ENCODE measurements at places on chromosomes 1 and 21. TPM values are rescaled to one million over a fixed set of nuclear protein-coding genes. Genes with fewer than 3 reads are reported as not detected.

GRCh38 chr1:206770531-206771337 lies at the start of gene IL19:
Gene IL19, plus strand, starts transcription at chr1:206770773. Its CDS starts 65,890 bp downstream, at chr1:206836663.
- no peak for DNase-seq

GRCh38 chr21:21003701-21004100 lies 5.5 kb downstream of the NCAM2 start:
- DNase-seq: no peak

DNA sequence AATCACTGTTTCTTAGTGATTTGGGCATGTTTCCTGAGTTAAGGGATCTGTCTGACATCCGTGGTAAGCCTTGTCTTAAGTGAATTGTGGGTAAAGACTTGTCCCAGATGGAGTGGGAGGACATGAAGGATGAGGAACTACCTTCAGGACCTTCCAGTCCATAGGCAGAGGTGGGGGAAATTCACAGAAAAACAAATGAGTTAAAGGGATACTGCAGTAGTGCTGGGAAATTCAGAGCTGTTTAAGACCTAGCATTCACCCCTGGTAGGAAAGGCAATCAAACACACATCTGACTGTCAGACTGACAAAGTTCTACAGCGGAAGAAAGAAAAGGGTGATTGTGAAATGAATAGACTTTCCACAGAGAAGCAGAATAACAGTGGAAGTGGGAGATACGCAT lies 3.0 kb downstream of the GNAT2 start:
- no peak for DNase-seq

DNA sequence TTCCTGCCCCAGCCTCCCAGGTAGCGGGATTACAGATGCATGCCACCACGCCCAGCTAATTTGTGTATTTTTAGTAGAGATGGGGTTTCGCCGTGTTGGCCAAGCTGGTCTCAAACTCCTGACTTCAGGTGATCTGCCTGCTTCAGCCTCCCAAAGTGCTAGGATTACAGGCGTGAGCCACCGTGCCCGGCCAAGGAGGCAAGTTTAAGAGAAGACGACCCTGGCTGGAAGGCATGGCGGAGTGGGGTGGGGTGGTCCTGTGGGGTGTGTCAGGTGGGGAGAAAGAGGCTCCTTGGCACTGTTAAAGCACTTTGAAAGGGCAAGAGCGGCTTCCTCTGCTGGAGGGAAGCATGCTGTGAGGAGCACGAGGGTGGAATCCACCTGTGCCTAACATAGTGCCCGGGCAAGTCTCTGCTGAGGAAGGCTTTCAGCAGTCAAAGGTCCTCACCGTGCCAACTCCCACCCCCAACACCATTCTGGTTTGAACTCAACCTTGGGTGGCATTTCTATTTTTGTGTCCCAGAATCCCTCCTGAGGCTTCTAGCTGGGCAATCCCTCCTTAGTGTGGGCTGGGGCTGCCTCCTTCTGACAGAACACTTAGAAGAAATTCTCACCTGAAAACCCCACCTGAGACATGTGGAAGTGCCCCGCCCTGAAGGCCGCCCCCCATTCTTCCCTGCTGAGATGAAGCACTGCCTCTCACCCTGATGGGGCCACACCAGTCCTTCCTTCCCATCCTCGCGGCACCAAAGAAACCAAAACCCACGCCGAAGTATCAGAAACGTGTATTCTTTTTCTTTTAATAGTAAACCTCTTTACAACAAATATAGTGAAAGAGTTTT lies 37.4 kb downstream of the MEF2D start:
- DNase-seq: no peak

ALPL gene
- total RNA-seq: 14.7 TPM

TMEM200B gene
- total RNA-seq: not detected

DNA sequence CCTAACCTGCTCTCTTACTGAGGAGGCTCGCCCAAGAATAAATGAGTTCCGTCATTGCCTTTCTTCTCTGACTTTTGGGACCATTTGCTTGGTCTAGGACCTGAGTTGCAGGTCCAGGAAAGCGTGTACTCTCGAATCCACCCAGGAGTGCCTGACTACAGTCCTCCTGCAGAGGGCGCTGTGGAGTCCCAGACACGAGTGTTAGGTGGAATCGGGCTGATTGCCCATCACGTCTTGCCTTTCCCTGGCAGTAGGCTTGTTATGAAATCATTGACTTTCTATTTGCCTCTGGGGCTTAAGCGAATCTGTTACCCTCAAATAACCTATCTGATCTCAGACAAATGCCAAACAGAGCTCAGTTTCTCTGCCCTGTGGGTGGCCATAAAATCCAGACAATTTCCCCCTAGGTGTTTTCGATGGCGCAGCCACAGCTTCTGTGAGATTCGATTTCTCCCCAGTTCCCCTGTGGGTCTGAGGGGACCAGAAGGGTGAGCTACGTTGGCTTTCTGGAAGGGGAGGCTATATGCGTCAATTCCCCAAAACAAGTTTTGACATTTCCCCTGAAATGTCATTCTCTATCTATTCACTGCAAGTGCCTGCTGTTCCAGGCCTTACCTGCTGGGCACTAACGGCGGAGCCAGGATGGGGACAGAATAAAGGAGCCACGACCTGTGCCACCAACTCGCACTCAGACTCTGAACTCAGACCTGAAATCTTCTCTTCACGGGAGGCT lies at the start of gene IL20:
TSS of gene IL20 (plus strand) at position 685 of the 733 bp plus-strand sequence. CDS start 230 bp downstream, outside the sequence.
- DNase-seq: peak; percentile 72

GRCh38 chr1:109929170-109929569 lies 18.5 kb downstream of the CSF1 start:
- no peak for DNase-seq

IBA57 gene
- 10.8 TPM for total RNA-seq

GRCh38 chr1:43414634-43415223 lies 25.0 kb downstream of the SZT2 start:
- peak; percentile 31 for DNase-seq

TOMM20 gene
- 80.6 TPM for total RNA-seq

DNA sequence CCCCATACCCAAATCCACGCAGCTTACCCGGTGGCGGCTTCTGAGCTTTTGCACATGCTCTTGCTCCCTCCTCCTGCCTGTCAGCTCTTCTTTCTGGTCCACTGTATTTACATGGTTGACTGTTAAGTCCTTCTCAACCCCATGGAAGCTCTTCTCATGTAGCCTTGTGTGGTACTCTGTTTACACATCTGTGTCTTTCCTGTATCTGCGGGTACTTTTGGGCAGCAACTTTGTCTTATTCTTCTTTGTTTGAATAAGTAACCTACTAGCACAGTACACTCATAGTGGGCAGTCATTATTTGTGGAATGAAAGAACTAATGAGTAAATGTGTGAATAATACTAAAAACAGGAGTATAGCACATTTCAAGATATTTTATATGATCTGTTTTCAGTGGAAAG lies 88.5 kb upstream of the GPR88 start:
- DNase-seq: no peak

DNA sequence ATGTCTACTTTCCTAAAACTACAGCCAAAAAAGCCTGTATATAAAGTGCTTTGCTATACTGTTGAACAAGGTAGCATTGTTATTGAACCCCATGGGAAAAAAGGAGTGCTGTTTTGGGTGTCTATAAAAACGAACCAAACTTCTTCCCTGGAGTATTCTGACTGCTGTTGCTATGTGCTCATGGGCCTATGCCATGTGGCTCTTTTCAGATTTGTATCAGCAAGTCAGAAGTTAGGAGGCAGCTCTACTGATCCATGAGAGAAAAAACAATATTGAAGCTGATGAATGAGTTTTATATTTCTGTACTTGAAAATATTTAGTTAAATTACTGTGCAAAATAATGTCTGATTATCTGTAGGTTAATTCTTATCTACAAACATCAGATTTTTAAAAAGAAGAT lies 66.5 kb downstream of the ADGRL2 start:
- no peak for DNase-seq

- DNase-seq: no peak
Measured at GRCh38 chr1:13828454-13829151, 128.6 kb downstream of the PRDM2 start.

SYT6 gene
- total RNA-seq: not detected

CELA3B gene
- not detected for total RNA-seq

- no peak for DNase-seq
Measured at GRCh38 chr1:246355411-246356230, 151.5 kb downstream of the SMYD3 start.

GRCh38 chr1:175221557-175222175 lies 29.1 kb upstream of the KIAA0040 start:
- DNase-seq: no peak

- DNase-seq: no peak
Measured at GRCh38 chr1:183778045-183778444, 26.9 kb upstream of the RGL1 start.

- no peak for DNase-seq
Measured at GRCh38 chr1:240414237-240414636, 197.7 kb downstream of the GREM2 start.

- no peak for DNase-seq
Measured at GRCh38 chr1:165179306-165179705, 177.2 kb downstream of the LMX1A start.

DNA sequence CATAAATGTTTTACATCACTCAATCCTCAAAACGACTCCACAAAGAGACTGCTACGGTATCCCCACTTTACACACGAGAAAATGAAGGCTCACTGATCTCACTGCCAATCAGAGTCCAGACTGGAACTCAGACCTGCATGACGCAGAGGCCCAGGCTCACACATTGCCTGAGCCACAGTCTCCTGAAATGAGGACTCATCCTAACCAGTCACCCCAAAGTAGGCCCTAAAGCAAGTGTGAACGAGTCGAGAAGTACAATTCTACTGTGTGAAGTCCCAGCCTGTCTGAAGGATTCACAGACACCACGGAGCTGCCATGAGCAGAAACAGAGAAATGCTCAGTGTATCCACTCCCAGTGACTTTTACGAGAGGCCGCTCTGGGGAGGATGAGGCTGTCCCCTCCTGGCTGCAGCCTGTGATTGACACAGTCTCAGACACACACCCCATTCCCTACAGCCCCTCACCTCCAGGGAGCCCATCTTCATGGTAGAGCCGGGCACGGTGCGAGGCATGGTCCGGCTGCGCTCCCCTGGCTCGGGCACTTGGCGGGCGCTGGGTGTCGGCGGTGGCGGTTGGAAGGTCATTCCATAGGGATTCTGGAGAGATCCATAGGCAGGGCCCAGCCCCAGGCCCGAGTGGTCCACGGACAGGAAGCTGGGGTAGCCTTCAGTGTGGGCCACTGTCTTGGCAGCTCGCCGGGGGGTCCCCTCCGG lies 26.7 kb upstream of the COL16A1 start:
- DNase-seq: no peak

GRCh38 chr1:173469656-173470055 lies 7.5 kb upstream of the PRDX6 start:
- DNase-seq: no peak

GRCh38 chr1:157195521-157196244 lies 57.5 kb upstream of the ETV3 start:
- no peak for DNase-seq

DNA sequence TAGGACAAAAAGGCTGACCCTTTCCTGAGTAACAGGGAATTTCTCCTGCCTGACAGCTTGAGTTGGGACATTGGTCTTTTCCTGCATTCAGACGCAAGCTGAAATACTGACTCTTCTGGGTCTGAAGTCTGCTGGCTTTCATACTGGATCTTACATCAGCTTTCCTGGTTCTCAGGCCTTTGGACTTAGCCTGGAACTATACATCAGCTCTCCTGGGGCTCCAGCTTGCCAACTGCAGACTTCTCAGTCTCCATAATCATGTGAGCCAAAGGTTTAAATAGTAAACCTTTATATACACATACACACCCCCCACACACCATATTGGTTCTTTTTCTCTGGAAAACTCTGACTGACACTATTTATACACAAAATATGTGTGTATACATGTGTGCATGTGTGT lies 59.0 kb upstream of the KCND3 start:
- DNase-seq: no peak

DNA sequence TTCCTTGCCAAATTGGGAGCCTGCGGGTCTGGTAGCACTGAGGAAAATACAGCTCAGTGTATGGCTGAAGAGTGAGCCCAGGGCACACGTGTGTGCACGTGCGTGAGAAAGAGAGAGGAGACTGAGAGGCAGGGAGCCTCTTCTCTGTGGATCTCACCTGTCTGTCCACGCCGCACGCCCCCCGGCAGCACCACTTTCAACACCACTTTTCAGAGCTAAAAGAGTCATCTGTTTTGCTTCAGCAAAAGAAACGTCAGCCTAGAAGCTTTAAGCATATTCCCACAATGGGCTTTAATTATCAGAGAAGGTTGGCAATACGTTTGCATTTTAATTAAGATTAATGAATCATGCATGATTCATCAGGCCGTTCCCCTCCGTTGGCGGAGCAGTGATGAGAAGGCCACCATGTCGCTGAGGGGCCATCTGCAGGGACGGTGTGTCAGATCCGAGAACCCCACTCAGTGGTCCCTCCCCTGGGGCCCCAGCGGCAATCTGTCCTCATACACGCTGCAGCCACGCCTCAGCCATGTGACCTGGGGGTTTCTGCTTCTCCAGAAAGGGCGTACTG lies 56.8 kb downstream of the SIK1 start:
- DNase-seq: no peak

DNA sequence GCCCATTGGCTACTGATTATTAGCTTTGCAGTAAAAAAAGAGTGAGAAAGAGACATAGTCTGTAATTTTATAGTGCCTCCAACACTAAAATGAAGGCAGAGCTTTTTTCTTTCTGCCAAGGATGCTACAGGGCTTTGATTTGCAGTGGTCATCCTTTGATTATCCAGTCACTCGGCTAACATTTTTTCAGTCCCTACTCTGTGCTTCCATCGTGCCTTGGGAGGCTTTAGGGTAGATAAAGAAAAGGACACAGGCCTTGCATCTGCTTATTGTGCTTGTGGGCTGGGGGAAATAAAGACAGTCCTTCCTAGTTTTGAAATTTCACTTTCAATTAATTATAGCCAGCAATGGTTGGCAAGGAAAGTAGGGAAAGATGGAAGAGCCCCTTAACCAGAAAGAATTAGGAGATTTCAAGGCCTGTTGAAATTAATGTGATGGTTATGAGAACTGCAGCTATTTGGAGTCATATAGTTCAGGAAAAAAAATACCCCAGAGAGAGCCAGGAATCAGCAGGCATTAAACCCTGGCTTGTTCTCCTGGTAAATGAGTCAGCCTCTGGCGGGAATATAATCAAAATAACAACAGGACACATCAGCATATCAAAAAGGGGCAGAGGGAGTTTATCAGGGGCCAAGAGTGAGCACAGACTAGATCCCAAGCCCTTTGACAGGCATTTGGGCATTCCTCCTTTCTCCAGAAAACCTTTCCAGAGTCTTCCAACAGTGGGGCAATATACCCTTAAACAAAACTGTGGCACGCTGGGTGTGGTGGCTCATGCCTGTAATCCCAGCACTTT lies 27.4 kb downstream of the CACHD1 start:
- DNase-seq: no peak

Measured in activated B cell treated with CpG ODN at 0.5 μM for 24 hours (primary cell).